ENCODE measurements at places on chromosomes 4 and X. TPM values are rescaled to one million over a fixed set of nuclear protein-coding genes. Genes with fewer than 3 reads are reported as not detected.

MID1IP1 gene
- total RNA-seq: 69.9 TPM

COL25A1 gene
- total RNA-seq: not detected

- no peak for DNase-seq
Measured at GRCh38 chr4:143374771-143375170, 38.1 kb downstream of the GAB1 start.

GRCh38 chr4:182538031-182538430, 294.8 kb downstream of the TENM3 start:
- DNase-seq: no peak

- DNase-seq: no peak
Measured at GRCh38 chrX:106734827-106735226, 8.3 kb downstream of the RNF128 start.

DNA sequence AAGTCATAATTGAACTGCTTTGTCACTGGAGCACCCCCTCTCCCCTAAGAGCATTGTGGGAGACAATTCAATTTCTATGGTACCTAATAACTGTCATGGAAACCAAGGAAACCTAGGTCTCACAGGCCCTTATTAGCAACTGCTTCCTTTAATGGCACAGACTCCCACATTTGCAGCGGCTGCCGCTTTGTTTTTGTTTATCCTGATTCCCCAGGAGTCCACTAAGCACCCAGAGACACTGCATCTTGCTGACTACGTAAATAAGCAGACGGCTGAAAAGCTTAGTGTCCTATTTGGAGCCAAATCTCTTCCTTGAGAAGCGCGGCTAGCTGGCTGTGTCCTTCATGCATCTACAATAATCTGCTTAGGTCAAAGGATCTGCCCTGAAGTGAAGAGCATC, 494.4 kb downstream of the TMA16 start:
- no peak for DNase-seq

DNA sequence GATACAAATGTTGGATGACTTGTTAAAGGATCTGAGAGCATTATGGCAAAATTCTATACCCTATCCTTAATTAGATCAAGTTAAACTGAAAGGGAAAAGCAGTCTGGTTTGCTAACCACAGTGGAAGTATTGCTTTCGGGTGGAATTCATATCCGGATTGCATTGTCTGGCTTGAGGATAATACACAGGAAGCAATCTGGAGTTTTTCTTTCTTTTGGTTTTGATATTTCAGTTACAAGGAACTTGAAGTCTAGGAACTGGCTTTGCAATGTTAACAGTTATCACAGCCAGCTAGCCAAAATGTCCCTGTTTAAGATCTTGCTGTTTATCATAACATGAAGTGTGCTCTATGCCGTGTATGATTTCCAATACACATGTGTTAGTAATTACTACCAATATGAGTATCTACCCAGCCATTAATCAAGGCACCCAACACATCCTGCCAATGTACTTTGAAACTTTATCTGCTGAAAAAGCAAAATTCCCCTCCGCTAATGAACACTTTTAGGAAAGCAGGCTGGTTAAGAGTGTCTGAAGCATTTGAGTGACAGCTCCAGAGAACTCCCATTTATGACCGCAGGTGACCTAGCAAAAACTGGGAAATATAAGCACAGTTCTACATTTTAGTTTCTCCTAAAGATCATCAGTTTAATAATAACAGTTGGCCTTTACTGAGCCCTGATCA, 146.4 kb downstream of the PALLD start:
- no peak for DNase-seq

GRCh38 chrX:64975491-64975890, 759 bp downstream of the ZC4H2 start:
- DNase-seq: peak; percentile 20

DNA sequence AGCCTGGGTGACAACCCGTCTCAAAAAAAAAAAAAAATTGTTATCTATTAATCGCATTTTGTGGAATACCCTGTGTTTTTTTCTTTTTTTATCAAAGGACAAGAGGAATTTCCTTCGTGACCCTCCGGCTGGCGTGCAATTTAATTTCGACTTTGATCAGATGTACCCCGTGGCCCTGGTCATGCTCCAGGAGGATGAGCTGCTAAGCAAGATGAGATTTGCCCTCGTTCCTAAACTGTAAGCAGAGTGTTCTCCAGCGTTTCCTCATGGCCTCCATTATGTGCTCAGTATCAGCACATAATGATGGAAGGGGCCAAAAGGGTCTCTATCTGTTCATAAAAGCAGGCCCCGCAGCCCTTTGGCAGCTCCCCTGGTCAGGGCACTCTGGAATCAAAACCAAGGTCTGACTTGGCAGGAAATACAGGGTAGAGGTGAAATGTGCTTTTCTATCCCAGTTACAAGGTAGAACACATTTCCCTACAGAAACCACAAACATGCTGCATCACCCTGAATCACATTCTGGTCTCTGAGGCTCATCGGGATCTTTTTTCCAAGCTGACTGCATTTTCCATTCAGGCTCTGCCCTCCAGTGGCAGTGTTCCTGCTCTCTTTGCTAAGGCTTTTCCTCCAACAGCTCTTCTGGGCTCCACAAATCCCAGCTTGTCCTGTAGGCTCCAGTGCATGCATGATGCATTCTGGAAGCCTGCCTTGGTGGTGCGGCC, 24.4 kb downstream of the SYAP1 start:
- no peak for DNase-seq

All from CD8-positive, alpha-beta memory T cell (primary cell).